Mesothelial cell of epicardium (in vitro differentiated cells): ENCODE measurements at places on chromosomes 4 and X. TPM values are rescaled to one million over a fixed set of nuclear protein-coding genes. Genes with fewer than 3 reads are reported as not detected.

The GLOD5 gene
- total RNA-seq: not detected in 3 replicates

The ZXDA gene
- total RNA-seq: 0.16 to 0.38 TPM (median 0.36 TPM) in 3 replicates

The CSN1S1 gene
- total RNA-seq: not detected in 3 replicates

The ADH4 gene
- total RNA-seq: not detected in 3 replicates

The NIPAL1 gene
- 12.1 to 13.4 TPM (median 13.3 TPM) in 3 replicates for total RNA-seq

The CFAP299 gene
- 0.22 TPM in 1 of 3 replicates, not detected in the others for total RNA-seq

The REPS2 gene
- total RNA-seq: 5.2 to 7.2 TPM (median 6.9 TPM) in 3 replicates
